T-cell (primary cell): ENCODE measurements at places on chromosomes 7 and 10. TPM values are rescaled to one million over a fixed set of nuclear protein-coding genes. Genes with fewer than 3 reads are reported as not detected.

The OR2A1 gene
- not detected for total RNA-seq

The CABCOCO1 gene
- not detected for total RNA-seq

The TMEM140 gene
- 23.6 TPM for total RNA-seq

The PON1 gene
- not detected for total RNA-seq

The EVX1 gene
- not detected for total RNA-seq

The DIP2C gene
- 3.9 TPM for total RNA-seq

The LBX1 gene
- total RNA-seq = not detected
